ENCODE measurements at places on chromosomes 16 and 17.

- no peak for DNase-seq
These were observed 26.4 kb downstream of the ARHGAP17 start for GRCh38 chr16:24988593-24989338.

- DNase-seq: peak; percentile 69
These were observed 37.1 kb downstream of the YWHAE start for GRCh38 chr17:1362964-1363363.

GRCh38 chr17:38918129-38918913 is 7.1 kb upstream of the LASP1NB start:
- no peak for DNase-seq

- DNase-seq: peak; percentile 69
These were observed at the start of gene ACAP1 for GRCh38 chr17:7336240-7337175. TSS of gene ACAP1 (plus strand) at chr17:7336529. CDS start at chr17:7336735, 206 bp downstream.

GRCh38 chr17:68400404-68400735 is 56.9 kb downstream of the WIPI1 start:
- DNase-seq: no peak

GRCh38 chr17:16297367-16298139 is 55.7 kb downstream of the CENPV start:
- no peak for DNase-seq

DNA sequence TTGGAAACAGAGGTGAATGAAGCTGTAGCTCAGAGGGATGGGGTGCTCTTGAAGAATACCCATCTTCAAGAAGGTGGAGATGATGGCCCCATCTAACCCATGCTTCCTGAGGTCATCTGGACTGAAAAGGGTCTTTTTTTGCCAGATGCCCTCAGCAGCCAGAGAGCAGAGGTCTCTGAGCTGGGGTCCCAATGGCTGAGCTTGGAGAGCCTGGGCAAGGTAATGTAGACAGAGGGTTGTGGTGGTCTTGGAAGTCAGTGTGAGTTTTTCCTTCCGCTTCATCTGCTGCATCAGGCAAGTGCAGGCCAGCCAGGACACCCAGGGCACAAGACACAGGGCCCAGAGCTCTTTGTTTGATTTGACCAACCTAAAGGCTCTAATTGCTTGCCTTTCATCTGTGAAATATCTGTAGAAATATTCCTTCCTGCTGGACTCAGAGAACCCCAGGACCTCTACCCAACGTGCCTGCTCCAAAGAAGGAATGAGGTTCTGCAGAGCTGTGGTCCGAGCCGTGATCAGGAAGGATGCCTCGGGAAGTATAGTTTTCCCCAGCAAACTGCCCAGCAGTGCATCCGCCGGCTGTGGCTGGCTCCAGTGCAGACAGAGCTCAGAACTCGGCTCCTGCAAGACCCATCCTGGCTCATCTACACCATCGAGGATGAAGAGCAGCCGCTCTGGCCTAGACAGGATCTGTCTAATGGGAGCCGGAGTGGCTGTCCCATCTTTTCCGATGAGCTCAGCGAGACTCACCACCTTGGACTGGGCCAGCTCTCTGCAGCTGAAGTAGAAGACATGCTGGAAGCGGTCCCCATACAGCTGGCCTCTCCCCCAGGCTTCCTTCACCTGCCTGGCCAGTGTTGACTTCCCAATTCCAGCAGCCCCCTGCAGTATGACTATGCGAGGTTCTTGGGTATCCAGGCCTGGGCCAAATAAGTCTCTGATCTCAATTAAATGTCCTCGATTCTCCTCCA is 25.2 kb downstream of the NLRP1 start:
- DNase-seq: no peak

- DNase-seq: no peak
These were observed 885 bp downstream of the CNTNAP4 start for GRCh38 chr16:76278086-76278485.

DNA sequence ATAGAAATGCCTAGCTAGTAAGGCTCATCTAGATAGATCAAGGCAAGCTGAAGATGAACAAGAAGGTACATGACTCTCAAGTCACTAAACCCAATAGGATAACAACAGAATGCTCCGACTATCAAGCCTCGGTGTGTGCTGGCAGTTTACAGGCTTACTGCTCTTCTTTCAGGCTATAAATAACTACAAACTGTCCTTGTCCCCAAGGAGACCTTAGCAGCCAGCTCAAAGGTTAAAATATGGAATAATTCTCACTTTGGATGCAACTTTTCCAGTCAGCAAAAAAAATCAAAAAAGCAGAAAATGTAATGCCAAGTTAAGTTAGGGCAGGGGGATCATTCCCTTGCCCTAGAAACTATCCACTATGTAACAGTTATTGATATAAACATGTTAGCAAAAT is 44.6 kb downstream of the SPOP start:
- no peak for DNase-seq

DNA sequence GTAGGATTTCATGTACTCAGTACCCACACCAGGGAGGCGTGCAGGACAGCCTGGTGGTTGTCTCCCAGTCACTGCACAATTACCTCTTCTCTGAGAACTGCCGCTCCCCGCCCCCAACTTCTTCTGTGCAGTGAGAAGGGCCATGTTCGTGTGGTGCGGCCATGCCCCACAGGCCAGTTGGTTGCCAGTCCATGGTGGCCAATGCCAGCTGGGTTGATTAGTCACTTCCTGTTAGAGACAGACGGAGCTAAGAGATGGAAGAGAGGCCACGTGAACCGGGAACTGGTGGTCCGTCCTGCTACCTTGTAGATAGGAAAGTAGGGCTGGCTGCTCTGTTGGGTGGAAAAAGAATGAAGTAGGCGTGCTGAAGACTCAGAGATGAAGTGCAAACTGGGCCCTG is 206.5 kb downstream of the ABCC12 start:
- no peak for DNase-seq

DNA sequence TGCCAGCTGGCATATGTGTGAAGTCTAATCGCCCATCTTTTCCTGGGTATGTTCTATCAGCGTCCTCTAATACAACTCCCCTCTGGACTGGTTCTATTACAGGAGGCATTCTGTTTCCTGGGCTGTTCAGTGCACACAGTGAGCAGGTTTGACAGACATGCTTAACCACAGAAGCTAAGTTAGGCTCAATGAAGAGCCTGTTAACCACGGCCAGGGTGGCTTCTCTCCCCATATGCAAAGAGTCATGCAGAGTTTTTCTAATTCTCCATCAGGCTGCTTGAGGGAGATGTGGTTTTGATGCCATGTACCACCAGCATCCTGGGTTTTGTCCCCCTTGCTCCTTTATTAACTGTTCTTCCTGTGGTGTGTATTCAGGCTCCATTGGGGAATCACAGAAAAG is 57.2 kb upstream of the ALOX12 start:
- no peak for DNase-seq

DNA sequence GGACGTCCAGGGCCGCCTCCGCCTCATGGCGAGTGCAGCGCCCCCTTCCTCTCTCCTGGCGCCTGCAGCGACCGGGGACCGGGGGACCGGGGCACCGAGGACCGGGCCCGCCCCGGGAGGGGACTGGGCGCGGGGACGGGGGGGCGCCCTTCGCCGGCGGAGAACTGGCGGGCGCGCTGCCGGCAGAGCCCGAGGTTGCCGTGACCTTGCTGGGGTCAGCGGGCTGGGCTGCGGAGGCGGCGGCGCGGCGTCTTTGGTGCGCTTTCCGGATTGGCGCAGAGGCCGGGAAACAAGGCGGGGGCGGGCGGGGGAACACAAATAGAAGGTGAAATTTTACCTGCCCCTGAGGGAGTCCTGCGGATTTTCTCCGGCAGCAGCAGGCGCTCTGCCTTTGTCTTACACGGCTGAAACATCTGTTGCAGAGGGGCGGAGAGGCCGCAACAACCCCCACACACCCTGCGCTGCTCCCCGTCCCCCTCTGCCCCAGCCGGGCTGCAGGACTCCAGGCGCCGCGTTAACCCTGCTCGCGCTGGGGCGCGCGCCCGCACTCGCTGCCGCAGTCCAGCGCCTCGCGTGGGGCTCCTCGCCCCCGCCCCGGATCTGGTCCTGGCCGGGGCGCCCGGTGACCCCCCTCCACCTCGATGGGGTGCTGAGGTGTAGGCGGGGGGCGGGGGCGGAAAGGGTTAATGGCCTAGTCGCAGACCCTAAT is 53.5 kb downstream of the SREBF1 start:
- peak; percentile 47 for DNase-seq

GRCh38 chr17:728911-729310 is 3.5 kb upstream of the TLCD3A start:
- no peak for DNase-seq

- no peak for DNase-seq
These were observed 24.2 kb downstream of the UNKL start for GRCh38 chr16:1390239-1390779.

DNA sequence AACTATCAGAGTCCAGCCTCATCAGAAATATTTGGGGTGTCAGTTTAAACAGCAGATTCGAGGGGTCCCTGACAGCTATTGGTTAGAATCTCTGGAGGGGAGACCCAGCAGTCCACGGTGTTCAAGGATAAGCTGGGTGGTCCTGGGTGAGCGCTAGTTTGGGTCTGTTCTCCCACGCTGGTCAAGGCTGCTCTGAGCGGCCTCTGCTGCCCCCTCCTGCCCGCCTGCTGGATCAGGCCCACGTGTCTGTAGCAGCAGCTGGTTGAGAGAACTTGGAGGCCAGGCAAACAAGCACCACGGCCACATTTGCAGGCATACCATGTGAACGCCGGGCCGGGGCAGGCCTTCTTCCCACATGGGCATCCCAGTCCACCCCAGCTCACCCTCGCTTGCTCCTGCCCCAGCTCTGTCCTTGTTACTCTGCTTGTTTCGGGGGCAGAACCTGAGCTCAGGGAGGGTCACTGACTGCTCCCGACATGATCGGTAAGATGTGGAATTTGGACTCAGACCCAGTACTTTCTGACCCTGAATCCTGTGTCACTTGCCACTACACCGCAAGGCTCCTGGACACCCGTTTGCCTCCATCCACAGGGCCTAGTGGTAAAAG is 7.4 kb downstream of the FOXF1 start:
- DNase-seq: peak; percentile 32

DNA sequence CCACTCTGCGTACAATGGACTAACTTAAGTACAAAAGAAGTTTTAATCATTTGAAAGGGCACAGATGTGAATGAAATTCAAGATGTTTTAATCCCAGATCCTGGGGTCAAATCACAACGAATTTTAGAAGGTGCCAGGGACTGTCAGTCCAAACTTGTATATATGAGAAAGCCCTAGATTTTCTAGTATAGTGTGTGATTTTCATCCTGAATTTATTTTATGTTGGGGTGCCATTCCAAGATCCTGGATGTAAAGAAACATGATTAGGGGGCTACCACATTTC is 64.3 kb downstream of the TUBD1 start:
- no peak for DNase-seq

DNA sequence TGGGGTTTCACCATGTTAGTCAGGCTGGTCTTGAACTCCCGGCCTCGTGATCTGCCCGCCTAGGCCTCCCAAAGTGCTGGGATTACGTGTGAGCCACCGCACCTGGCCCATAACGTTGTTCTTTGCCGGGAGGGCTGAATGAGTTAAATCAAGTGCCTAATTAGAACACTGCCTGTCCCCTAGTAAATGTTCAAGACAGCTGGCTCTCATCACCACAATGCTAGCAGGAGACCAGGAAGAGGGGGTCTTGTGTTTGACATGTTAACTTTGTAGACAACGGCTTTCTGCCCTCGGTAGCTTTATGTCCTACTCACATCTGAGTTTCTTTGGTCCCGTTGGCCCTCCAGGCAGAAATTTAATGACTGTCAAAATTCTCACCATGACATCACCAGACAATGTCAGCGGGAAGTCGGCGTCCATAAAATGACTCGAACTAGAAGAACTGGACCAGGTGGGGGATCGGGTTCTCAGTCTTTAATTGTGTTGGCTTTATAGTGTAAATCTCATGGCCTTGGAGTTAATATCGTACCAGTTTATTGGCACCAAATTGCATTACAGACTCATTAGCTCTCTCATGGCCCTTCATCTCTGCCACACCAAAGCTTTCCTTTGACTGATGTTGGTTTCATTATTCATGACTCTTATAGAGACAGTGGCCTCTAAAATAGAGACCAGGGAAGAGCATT is 11.4 kb upstream of the ITPRIPL2 start:
- DNase-seq: no peak

GRCh38 chr17:29252101-29252791 is 5.6 kb downstream of the CRYBA1 start:
- DNase-seq: peak; percentile 48

GRCh38 chr16:79452671-79453070 is 147.9 kb downstream of the MAF start:
- no peak for DNase-seq

DNA sequence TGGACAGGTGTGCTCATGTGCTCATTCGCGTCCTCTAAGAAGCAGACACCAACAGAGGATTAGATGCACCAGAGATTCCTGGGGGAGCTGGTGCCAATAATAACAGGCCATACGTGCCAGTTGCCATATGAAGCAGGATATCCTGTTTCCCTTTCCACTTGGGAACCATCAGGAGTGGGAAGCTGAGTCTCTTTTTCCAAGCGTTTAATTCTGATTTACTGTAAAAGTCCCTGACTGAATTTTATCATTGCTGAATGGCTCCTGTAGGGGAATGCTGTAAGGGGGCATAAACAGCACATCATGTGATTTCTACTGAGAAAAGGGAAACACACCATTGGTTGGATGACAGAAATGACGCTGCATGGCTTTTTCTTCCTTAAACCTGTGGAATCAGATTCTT is 113.3 kb downstream of the IRF8 start:
- DNase-seq: no peak

DNA sequence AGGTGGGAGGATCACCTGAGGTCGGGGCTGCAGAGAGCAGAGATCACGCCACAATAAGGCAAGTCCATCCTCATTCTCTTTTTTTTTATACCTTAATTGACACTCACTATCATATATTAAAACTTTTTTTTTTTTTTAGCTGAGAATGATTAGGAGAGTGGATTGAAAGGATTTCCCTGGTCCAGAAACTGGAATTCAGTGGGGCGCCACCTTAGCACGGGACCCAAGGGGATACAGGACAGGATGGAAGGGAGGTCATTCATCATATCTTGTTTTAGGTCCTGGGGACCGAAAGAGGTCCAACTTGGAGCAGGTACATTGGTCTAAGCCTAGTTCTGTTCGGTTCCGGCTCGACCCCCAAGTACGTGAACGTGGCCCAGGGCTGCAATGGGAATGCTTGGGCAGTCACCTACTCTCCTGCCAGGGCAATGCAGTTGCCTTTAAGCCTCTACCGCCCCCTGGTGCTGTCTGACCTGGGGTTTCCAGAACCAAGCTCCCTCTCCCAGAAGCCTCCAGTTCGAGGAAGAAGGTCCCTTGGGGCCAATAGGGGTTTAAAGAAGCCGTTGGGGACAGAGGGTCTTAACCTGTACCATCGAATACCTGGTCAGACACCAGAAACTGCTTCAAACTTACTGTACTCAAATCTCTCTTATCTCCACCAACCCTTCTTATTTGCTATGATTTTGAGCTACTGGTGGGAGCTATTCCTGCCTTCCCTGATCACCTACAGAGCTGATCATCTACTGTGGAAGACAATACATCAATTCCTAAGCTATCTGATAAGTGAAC is 19.9 kb upstream of the GPATCH8 start:
- DNase-seq: peak; percentile 84

DNA sequence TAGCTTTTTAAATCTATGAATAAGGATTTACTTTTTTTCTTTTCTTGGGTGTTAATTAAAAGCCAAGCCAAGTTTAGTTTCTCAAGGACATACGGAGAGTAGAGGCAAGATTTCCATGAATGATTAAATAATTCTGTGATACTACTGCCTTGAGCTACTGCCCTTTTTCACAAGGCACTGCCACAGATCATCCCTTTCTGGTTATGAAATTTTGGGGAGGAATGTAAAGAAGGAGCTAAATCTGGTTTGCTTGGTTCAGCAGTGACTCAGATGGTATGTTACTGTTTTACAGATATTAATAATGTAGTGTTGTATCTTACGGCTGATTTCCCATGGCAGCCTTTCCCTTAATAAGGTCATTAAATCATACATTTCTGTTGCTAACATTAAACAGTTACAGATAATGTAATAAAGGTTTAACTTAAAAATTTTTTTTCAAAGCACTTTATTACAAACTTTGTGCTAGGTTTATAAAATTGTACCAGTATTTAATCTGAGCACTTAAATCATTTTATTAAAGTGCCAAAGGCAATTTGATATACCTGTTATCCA is 2.6 kb downstream of the WSB1 start:
- no peak for DNase-seq
